ENCODE measurements at places on chromosomes 16 and 17. TPM values are rescaled to one million over a fixed set of nuclear protein-coding genes. Genes with fewer than 3 reads are reported as not detected.

Gene MARF1
- 39.0 TPM for total RNA-seq

Gene ALDOA
- 810 TPM for total RNA-seq

Gene GDPD3
- 6.9 TPM for total RNA-seq

Gene CCDC154
- total RNA-seq, result not detected

- DNase-seq, result peak; percentile 83
Observed at GRCh38 chr17:45338023-45338781, 21.4 kb upstream of the MAP3K14 start.

- no peak for DNase-seq
Observed at GRCh38 chr17:31314782-31315100, 887 bp upstream of the EVI2B start.

- DNase-seq, result no peak
Observed at GRCh38 chr17:78356101-78356713, 3.7 kb downstream of the SOCS3 start.

GRCh38 chr16:2195322-2196161 lies 863 bp downstream of the CASKIN1 start:
- no peak for DNase-seq

Measured in vagina (tissue), 2 donors.